ENCODE measurements at places on chromosomes 11 and 22.

- no peak for DNase-seq
Measured at GRCh38 chr11:73549376-73549775, 48.5 kb downstream of the FAM168A start.

DNA sequence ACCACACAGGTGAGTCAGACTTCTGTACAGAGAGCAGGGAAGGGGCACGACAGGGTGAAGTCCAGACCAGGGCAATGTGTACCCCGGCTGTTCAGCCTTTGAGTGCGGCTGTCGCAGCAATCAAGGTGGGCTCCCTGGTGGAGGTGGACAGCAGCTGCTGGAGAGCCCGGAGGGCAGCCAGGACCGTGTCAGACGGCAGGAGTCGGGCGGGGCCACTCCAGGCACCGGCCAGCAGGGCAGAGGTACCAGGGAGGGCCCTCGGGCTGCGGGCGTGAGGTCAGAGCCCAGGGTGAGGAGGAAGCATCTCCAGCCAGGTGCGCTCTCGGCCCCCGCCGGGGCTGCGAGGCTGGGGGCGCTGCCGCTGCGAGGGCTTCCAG lies 802 bp upstream of the PIM3 start:
- no peak for DNase-seq

DNA sequence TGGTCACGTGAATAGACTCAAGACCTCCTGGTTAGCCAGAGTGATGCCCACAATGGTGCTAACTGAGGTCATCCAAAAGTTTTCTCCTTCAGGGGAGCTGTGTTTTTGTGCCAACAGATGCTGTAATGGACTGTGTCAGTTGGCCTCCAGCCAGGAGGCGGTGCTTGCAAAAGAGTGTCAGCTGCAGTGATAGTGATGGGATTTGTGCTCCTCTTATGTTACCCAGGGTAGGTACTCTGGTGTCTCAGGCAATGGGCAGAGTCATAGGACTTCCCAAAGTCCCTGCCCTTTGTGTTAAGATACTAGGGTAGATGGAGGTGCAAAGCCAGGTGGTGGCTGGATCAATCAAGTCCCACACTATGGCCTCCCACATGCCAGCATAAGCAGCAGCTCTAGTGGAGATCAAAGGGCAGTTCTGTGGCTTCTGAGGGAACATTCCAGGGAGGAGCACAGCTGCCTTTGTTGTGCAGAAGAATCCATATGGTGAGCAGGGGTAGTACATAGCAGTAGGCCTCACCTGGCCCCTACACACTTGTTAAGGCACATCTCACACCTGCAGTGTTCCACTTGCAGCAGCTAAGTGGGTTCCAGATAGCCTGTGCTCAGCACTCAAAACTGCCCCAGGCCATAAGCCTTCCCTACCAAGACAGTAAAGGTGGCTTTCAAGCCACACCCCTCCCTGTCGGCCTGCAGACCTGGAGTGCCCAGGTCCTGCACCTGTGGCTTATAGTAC lies 9.4 kb upstream of the FANCF start:
- DNase-seq: no peak

- no peak for DNase-seq
Measured at GRCh38 chr22:30372915-30373314, 14.3 kb downstream of the RNF215 start.

GRCh38 chr22:34324763-34325162 lies 404.5 kb upstream of the LARGE1 start:
- DNase-seq: no peak

DNA sequence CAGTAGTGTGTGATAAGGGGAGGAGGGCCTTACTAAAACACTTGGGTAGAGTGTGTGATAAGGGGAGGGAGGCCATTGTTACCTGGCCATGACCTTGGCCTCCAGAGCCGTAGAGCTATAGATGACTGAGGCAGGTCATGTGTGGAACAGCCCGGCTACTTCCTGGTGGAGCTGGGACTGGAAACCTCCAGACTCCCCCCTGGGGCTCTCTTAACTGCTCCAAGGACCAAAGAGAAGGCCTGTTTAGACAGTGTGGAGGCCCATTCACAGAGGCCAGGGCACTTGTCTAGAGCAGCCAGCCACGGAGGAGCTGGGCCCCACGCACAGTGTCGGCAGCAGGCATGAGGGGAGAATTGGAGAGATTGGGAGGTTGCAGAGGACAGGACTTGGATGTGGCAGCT lies 12.5 kb upstream of the MICALL1 start:
- DNase-seq: no peak

GRCh38 chr22:43272301-43272700 lies 70.9 kb downstream of the SCUBE1 start:
- no peak for DNase-seq

DNA sequence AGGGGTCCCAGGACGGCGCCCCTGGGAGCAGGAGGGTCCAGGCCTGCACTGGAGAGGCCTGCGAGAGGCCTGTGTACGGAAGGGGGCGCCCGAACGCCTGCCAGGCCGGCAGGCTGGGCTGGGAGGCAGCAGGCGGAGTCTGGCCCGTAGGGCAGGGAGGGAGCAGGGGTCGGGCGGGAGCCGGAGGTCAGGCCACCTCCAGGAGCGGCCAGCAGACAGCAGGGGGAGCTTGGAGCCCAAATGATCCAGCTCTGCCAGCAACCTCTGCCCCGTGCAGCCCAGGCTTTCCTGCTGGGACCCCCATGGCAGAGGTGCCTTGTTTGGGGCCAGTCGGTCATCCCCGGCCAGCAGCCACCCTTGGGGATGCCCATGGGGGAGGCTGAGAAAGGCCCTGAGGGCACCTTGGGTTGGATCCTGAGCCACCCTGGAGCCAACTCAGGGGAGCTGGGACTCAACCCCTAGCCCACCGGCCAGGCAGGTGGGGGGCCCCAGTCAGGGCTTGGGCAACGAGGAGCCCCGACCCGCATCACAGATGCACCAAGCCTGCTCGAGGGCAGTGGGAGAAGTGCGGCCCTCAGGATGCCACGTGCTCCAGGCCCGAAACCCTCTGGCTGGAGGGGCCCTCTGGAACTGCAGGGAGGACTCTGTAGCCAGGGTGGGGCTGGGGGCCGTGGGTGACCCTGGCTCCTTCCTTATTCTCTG lies 9.6 kb upstream of the SYT8 start:
- no peak for DNase-seq

GRCh38 chr22:37241351-37242142 lies 2.5 kb downstream of the RAC2 start:
- DNase-seq: no peak

- peak; percentile 64 for DNase-seq
Measured at GRCh38 chr11:72040491-72041363, 39.6 kb downstream of the NUMA1 start.

DNA sequence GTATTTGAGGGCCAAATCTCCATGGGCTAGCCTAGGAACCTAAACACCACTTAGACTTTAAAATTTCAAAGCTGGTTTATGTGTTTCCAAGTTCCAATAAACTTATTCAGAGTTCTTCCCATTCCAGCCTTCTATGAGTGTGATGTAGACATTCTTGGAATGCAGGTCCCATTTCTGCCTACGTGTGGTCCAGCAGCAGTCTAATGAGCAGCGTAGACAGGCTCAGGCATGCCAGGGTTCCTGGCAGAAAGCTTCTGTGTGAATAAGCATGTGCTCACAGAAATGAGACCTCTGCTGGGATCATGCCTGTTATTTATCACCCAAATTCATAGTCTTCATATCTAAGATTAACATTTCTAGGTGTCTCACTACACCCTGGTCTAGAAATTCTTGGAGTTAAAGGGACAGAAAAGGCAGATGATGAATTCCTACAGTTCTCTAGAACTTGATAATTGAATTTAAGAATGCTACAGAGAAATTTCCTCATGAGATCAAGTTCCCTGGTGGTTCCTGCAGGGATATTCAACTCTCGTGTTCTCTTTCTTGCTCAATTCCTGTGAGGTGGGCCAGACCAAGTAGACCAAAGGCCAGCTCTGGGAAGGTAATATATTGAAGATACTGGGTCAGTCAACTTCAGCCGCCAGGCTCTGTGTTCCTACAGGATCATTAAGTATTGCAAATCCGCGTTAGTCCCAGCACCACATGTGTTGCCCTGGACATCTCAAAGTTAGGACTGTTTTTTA lies 17.6 kb downstream of the RNF185 start:
- no peak for DNase-seq

GRCh38 chr11:112589155-112589554 lies 328.5 kb upstream of the PLET1 start:
- no peak for DNase-seq

DNA sequence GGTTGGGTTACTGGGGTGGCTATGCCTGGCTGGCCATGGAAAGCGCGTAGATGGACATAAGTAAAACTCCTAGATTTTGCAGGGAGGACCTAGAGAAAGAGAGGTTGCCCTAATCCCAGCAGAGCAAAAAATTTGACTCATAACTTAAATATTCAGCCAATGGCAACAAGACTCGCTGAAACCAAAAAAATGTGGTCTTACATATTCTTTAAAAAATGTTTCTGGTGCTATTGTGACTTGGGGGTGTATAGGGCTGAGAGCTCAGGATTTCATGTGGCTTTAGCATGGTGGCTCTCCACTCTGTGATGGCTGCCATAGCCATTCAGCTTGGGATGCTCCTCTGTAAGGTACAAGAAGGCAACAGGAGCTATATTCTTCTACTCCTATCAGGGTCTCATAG lies 27.2 kb upstream of the PDGFD start:
- no peak for DNase-seq

DNA sequence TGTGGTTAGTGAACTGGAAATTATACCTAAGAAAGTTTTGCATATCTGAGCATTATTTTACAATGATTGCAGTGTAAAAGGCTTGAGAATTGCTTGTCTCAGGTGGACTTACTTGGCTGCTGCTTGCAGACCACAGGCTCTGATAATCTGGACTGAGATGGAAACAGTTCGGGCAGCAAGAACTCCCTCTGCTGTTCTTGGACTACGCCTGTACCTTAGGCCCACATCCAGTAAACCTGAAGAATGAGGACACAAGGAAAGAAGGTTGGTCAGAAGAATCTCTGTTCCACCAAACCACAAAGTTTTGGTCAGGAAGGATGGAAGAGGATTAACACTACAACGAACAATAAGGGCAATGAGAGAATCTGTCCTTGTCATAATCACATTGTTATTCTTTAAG lies 80.1 kb downstream of the C2CD3 start:
- no peak for DNase-seq

DNA sequence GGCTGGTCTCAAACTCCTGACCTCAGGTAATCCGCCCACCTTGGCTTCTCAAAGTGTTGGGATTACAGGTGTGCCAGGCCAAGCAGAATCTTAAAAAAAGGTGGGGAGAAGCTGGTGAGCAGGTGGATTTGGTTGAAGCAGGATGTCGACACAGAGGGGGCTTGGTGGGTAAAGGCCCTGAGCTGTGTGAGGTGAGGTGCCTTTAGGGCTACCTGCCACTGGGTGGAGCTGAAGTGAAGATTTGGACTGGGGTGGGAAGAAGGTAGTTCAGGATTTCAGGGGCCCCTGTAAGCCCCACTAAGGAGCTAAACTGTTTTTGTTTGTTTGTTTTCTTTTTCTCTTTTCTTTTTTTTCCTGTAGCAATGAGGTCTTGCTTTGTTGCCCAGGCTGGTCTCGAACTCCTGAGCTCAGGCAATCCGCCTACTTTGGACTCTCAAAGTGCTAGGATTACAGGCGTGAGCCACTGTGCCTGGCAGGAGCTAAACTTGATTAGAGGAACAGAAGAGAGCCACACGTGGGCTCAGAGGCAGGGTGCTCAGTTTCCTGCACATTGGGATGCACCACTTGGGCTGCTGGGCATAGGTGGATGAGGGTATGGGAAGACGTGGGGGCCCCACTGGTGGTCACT lies 6.0 kb downstream of the P2RX6 start:
- DNase-seq: no peak

DNA sequence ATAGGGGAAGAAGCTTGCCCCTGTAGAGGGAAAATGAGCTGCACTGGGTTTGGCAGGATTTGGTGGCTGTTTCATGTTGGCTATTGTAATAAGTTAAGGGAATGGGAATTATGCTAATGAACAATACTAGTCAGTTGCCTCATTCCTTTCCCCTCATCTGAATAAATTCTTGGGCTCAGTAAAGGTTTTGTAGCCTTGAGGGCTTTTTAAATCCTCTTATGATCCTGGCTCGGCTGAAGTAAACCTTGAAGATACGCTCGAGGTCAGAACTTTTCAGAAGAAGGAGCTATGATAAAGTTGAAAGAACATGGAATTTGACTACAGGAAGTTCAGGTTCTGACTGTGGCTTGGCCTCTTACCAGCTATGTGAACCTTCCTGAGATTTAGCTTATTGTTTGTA lies 448.7 kb downstream of the RAB38 start:
- no peak for DNase-seq

DNA sequence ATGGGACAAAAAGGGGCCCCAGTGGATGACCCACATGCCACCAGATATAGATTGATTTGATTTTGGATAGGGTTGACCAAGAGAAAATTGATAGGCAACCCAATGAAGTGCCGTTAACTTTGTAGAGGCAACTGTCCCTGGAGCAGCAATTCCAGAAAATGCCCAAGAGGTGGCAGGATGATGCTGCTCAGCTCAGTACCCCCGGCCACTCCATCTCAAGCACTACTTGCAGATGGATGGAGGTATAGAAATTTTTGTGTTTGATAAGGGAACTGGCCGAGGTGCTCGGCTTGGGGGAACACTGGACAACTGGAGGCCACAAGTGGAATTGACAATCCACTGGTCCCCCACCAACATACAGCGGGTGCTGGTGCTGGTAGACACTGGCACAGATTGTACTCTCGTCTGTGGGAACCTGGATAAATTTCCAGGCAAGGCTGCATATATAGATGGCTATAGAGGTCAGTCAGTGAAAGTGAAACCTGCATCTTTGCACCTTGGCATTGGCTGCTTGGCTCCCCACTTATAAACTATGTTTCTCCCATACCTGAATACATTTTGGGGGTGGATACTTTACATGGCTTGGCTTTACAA lies 86.3 kb downstream of the CCDC83 start:
- DNase-seq: no peak

DNA sequence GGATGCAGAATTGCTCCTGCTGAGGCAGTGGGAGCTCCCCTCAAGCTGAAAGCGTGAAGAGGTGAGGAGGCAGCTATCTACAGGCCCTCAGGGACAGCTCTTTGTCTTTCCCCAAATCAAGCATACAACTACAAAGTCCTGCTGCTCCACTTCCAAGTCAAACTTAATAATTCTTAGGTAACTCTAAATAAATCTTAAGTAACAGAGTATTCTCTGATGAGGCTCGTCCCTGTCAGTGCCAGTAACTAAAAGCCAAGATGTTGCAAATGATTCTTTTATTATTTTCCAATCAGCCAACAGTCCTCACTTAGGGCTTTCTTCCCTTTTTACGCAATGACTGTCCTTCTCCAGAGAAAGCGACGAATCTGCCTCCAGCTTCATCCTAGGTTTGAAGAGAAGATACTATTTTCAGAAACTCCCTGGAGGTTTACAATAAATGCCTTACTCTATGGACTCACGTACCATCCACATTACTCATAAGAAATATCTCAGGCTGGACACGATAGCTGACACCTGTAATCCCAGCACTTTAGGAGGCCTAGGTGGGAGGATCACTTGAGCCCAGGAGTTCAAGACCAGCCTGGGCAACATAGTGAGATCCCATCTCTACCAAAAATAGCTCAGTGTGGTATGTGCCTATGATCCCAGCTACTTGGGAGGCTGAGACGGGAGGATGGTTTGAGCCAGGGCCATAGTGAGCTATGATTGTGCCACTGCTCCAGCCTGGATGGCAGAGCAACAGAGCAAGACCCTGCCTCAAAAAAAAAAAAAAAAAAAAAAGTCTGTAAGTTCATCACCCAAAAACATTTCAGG lies 3.1 kb upstream of the C22orf39 start:
- DNase-seq: no peak

All from activated T-helper 1 cell treated with Interleukin-2 at 50 U/mL for 16 hours (primary cell).